Astrocyte of the hippocampus (primary cell): ENCODE measurements at places on chromosomes 4 and X.
A peak's percentile ranks its signal among the peaks of the same experiment; 100 is the strongest.

- DNase-seq, result no peak
Measured at GRCh38 chr4:10077076-10077475, 39.5 kb downstream of the WDR1 start.

DNA sequence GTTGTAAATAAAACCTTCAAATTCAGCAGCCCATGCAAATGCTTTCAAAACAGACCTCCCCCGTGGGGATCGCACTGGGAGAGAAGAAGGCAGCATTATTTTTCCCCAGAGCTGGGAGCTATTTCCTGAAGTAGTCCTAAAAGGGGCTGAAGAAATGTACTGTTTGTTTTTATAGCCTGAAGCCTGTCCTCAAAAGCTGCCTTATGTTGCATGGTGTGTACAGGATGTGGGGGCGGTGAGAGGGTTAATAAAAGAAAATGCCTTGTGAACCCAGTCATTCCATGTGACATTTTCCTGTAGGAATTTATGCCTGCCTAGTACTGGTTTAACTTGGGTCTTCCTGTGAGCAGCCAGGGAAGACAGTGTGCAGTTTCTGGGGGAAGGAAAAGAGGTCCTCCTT, 144.1 kb downstream of the SOWAHB start:
- DNase-seq, result peak; percentile 89

- no peak for DNase-seq
Measured at GRCh38 chr4:174467107-174467506, 55.2 kb downstream of the HPGD start.

DNA sequence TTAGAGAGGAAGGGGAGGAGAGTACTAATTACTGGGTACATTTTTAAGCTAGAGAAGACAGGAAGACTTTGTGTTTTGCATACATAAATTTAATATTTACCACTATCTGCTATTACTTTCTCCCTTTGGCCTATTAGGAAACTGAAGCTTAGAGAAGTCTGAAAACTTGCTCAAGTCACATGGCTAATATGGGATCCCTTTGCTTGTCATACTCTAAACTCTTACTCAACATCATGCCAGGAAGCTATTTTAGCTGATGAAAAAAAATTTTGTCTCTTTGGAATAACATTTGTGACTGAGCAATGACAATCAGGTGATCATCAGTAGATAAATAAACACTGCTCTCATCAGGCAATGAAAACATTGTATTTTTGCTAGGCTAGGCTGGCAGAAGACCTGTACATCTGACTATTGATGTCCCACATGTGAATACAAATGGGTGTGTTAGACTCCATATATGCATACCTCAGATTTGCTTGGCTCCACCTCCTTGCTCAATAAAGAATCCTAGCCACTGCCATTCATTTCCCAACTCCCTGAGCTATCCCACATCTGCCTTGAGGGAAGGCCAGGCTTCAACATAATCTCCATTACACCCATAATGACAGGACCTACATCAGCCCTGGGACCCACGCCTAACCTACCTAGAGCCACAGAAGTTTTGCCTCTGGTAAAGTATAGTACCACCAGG, 17.0 kb upstream of the DCLK2 start:
- no peak for DNase-seq

GRCh38 chr4:123941306-123941705, 544.7 kb downstream of the SPRY1 start:
- DNase-seq, result peak; percentile 41

DNA sequence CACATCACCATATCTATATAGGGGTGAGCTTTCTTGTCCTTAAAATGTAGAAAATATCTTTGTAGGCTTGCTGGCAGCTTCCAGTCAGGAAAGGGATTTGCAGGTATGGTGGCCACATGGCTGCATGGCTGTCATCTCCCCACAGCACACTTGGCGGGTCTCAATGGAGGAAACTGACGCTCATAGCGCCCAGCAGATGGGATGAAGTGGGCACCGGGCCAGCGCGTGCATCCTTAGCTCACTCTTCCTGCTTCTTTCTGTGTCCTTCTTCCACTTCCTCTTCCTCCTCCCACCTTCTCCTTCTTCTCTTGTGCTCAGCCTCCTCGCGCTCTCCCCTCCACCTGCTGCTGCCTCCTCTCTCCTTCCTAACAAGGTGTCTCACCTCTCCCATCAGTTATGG, 156.2 kb upstream of the PSAPL1 start:
- no peak for DNase-seq
